ENCODE measurements at places on chromosomes 1 and 21.

DNA sequence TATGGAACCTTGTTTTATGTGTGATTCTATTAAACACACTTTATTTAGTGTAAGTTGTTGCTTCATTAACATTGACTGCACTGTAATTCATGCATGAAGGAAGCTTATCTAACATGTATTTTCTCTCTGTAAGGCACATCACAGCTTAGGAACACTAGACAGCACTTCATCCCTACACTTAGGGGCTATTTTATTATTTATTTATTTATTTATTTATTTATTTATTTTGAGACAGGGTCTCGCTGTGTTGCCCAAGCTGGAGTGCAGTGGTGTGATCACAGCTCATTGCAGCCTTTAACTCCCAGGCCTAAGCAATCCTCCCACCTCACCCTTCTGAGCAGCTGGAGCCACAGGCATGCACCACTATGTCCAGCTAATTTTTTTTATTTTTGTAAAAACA lies 30.7 kb upstream of the GRHL3 start:
- ATAC-seq = no peak

- no peak for ATAC-seq
Measured at GRCh38 chr1:160404094-160404493, 3.7 kb downstream of the VANGL2 start.

DNA sequence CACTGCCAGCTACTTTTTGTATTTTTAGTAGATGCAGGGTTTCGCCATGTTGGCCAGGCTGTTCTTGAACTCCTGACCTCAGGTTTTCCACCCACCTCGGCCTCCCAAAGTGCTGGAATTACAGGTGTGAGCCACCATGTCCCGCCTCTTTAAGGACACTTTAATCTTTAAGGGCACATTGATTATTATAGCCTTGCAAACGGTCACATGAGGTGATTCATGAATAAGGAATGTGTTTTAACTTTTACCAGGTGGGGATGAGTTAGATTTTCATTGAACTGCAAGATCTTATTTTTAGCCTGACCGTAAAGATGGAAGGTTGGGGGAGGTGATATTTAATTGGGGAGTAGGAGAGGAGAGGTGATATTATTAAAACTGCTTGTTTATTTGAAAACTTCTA lies 61.9 kb downstream of the TBCE start:
- ATAC-seq = 0 out of 3 replicates have a peak, but pooled peaks have one; percentile 9

GRCh38 chr1:29736582-29737188 lies 500.4 kb downstream of the PTPRU start:
- no peak for ATAC-seq

- ATAC-seq = peak; percentile 60
Measured at GRCh38 chr1:201584471-201585092, 45.7 kb downstream of the NAV1 start.

DNA sequence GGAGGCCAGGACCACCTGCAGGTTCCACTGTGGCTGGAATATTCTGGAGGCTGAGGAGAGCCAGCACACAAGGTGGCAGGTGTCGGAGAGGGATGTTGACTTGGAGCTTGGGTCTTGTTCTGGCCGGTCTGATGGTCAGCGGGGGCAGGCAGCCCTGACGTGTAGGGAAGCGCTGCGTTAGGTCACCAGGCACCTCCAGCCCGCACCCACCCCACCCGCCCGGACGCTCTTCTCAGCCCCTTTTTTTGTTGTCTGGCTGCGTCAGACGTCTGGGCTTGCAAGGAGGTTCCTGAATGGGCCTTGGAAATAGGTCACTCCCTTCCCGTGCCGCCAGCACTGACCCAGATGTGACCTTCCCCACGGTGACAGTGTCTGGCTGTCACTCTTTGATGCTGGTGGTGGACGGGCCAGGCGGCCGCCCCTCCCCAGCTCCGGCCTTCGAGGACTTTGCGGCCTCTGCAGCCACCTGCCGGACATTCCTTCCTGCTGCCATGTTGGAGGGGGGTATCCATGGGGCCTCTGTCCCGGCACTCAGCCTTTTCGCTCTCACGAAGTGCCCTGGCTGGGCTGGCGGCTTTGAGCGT lies 30.1 kb downstream of the SPSB1 start:
- ATAC-seq = no peak

DNA sequence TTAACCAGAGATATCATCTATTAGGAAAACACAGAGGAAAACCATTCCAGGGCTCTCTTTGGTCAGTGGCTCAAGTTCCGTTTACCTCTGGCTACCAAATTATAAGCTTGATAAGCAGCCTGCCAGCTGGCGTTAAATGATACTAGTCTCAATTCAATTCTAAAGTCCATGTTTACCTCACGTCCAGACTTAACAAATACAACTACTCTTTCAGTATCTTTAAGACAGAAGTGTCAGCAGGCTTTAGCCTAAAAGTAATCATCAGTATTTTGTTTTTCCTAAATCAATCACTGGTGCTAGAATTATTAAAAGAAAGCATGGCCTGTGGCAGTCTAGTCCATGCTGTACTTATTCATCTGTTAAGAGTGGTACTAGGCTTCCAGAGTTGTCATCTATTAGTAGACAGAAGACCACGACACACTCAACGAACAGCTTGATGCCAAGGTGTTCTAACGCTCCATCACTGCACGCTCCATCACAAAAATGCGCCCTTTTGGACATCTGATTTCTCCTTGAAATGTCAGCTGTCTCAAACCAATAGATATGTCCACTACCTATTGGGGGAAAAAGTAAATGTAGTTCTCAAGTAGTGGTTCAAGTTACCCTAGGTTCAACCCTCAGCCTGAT lies 1.5 kb downstream of the IVNS1ABP start:
- ATAC-seq = peak; percentile 11

GRCh38 chr21:36639769-36640168 lies 59.1 kb upstream of the SIM2 start:
- ATAC-seq = no peak

DNA sequence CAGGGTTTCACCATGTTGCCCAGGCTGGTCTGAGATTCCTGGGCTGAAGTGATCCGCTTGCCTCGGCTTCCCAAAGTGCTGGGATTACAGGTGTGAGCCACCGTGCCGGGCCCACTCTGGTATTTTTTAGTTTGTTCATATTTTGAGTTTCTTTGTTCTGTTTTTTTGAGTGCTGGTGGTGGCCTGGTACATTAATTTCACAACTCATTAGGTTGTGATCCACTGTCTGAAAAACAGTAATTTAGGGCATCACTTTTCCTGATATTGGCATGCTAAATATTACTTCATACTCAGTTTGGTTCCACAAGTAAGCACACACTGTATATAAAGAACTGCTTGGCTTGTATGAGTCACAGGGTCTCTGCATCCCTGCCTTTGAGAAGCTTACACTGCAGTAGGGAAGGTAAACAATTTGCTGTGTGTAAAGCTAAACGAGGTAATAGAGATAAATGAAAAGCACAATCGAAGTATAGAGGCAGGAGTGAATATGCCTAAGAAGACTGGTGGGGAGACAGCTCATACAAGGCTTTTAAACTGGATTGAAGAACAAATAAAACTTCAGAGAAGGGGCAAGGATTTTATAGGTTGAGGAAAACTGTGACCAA lies 7.7 kb downstream of the SNX27 start:
- peak; percentile 73 for ATAC-seq

GRCh38 chr1:170836141-170836540 lies 99.2 kb upstream of the MROH9 start:
- ATAC-seq = peak; percentile 61

GRCh38 chr1:85502171-85502570 lies 37.2 kb upstream of the DDAH1 start:
- ATAC-seq = no peak

- ATAC-seq = no peak
Measured at GRCh38 chr1:58439946-58440345, 106.6 kb downstream of the OMA1 start.

GRCh38 chr21:34128124-34128523 lies 54.7 kb downstream of the MRPS6 start:
- no peak for ATAC-seq

DNA sequence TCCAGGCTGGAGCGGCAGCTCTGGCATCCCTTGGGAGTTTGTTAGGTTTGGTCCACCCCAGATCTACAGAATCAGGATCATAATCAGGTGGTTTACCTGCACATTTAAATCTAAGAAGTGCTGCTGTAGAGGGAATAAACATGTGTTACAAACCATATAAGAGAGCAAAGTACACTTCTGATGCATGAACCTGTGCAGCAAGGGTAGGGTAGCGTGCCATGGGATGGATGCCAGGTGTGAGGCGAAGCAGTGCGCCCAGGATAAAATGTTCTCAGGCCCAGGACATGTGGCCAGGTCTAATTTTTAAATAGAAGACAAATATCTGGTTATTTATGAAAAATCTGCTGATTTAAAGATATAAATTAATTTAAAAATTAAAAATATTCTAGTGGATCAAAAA lies 308.8 kb upstream of the USP24 start:
- no peak for ATAC-seq

DNA sequence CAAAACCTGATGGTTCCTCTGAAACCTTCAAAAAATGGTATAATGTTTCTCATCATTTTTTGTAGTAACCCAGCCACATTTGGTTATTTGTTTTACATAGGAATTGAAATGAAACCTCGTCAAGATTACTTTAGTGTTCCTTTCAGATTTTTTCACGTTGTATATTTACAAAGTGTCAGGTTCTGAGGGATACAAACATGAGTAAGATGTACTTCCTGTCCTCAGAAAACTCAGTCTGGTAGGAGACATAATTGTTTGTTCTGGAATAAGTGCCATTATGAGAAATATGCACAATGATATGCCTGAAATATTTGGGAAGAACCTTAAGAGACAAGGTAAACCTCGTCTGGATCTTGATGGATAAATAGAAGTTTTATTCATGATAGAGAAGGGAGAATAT lies 145.5 kb downstream of the USP25 start:
- ATAC-seq = no peak

GRCh38 chr1:151638812-151639211 lies 27.0 kb downstream of the SNX27 start:
- no peak for ATAC-seq

DNA sequence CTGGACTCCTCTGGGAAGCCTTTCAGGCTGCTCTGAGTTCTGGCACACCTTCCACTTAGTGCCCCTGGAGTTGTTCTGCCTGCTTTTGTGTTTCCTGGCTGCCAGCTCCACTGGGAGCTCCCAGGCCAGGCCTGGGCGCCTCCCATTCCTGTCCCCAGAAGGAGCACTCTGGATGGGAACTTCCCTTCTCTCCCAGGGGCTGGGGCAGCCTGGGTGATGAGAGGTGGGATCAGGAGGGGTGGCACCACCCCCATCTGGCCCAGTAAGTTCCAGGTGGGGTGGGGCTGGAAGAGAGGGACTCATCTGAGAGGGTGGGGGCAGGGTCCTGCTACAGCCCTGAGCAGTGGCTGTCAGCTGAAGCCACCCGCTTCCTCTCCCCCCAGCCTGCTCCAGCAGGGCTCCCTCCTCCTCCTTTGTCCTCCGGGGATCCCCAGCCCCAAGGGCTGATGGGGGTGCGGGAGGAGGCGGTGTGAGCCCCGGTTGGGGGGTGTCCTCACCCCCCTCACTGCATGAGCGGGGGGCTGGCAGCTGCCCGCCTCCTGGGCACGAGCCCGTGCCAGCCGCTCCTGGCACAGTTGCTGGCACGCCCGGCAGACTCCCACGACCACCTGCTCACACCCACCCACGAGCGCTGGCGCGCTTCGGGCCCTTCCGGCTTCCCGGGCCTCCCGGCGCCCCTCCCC lies 4.7 kb downstream of the FOXO6 start:
- ATAC-seq = peak; percentile 1

- no peak for ATAC-seq
Measured at GRCh38 chr1:180951836-180952656, 39.3 kb downstream of the KIAA1614 start.

DNA sequence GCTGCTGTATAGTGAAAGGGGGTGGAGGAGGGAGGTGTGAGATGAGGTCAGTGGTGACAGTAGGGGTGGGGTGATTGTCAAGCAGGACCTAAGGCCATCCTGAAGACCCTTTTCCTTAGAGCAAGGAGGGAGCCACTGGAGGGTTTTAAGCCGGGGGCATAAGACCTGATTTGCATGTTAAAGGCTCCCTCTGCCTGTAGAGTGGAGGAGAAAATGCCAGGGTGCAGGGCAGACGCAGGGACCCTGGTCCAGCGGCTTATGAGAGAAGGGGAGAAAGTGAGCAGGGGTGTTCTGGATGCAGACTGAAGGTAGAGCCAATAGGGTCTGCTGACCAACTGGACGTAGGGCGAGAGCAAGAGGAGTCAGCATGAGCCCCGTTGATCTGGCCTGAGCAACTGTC lies 154.1 kb downstream of the TRABD2B start:
- no peak for ATAC-seq

DNA sequence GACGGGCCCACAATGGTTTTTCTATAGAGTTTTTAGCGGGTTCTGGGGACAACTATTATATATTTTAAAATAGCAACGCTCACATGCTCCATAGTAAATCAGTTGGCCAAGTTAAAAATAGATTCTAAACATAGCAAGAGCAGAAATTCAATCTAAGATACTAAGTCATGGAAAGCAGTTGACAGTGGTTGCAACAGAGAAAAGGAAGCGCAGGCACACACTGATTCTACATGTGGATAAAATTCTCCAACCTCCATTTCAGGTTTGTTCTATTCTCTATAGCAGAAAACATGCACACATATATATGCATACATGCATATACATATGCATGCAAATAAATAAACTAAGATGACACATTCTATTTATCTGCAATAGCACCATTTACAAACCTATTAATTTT lies 89.6 kb upstream of the HNRNPU start:
- ATAC-seq = no peak

DNA sequence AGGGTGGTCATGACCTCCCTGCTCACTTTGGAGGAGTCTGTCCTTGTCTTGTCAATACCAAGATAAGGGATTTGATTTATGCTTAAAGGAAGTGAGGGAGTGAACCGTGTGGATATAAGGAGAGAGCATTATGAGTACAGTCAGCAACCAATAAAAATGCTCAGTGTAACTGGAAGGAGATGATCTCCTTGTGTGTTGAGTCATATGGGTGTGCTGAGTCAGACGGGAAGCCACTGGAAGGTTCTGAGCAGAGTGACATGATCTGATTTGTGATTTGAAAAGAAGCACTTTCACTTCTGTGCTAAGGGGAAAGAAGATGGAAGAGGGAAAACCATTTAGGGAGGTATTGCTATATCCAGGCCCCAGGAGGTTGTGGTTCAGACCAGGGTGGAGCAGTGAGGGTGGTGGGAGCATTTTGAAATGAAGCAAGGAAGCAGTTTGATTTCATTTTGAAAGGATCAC lies 2.5 kb upstream of the BCL10 start:
- peak; percentile 44 for ATAC-seq

DNA sequence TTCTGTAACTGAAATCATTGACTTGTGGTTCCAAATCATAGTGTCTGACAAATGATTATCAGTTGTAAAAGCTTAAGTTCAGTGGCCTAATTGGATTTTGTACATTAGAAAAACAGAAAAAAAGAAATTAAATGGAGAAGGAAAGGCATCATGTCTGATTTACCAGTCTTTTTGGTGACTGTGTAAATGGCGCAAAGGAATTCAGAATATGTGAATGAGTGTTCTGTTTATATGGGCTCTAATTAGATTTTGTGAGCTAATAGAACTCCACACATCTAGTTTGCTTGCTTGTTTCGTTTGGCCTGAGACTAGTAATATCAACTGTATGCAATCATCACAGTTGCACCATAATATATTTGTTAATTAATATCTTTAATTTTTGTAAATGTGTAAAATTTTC lies 151.7 kb downstream of the PLA2G4A start:
- ATAC-seq = no peak

Data from SK-N-SH treated with all-trans-retinoic acid at 6 μM for 48 hours (cell line).